LHCN-M2 (cell line): ENCODE measurements at places on chromosomes 4 and X.

GRCh38 chr4:43843501-43843900 is 605.1 kb downstream of the KCTD8 start:
- DNase-seq = no peak

DNA sequence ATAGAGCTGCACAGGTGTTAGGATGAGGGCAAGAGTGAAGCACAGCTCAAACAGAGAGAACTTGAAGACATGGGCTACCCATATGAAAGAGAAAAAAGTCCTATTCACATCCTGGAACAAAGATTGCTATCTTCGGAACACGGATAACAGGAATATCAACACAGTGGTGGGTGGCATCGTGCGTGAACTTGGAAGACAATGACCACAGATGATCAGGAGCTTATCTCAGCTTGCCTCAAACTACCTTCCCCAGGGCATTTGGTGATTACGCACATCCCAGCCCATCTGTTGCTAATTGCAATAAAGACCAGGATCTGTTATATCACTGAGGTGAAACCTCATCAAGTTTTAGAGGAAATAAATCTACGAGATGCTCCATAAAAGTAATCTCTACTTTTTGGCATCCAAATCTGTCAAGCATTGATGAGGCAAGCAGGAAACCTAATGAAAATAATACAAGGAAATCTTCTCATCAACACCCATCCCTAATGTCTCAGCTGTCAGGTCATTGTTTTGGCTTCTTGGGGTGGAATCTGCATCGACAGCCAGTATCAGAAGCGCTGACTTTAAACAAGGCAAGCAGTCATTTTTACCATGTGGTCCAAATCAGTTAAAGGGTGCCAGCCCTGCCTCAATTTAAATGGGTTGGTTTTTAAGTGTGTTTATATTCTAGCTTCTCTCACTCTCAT is 188.2 kb downstream of the SPCS3 start:
- no peak for DNase-seq

DNA sequence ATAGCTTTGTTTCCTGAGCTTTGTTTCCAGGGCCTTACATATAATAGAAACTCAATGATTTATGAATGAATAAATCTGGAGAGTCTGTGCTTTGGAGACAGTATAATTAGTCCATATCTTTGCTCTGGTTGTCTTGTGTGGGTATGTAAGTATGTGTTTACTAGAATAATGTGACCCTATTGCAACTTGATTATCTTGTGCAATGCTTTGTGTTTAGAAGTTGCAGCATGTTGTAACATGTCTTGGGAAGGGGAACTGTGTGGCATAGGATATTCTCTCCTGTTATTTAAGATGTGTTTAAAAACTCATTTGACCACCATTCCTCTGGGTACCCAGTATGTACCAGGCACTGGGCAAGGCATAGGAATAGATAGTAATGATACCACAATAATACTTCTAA is 6.1 kb downstream of the SPATA18 start:
- DNase-seq = no peak

DNA sequence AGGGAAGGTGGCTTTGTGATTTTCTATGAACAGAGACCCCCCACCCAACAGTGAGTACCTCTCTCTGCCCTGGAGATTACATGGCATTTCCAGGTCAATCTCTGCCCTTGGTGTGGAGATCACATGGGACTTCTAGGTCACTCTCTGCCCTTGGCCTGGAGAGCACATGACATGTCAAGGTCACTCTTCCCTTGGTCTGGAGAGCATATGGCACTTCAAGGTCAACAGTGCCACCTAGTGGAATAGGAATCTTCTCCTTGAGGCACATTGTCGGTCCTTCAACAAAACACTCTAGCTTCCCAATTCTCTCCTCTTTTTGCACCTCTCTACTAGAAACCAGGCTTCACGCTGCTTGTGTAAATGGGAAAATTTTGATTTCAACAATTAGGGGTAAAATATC is 66.2 kb upstream of the TACR3 start:
- DNase-seq = peak; percentile 40

- DNase-seq = no peak
These were observed 74.7 kb downstream of the REPS2 start for GRCh38 chrX:17020851-17021821.

DNA sequence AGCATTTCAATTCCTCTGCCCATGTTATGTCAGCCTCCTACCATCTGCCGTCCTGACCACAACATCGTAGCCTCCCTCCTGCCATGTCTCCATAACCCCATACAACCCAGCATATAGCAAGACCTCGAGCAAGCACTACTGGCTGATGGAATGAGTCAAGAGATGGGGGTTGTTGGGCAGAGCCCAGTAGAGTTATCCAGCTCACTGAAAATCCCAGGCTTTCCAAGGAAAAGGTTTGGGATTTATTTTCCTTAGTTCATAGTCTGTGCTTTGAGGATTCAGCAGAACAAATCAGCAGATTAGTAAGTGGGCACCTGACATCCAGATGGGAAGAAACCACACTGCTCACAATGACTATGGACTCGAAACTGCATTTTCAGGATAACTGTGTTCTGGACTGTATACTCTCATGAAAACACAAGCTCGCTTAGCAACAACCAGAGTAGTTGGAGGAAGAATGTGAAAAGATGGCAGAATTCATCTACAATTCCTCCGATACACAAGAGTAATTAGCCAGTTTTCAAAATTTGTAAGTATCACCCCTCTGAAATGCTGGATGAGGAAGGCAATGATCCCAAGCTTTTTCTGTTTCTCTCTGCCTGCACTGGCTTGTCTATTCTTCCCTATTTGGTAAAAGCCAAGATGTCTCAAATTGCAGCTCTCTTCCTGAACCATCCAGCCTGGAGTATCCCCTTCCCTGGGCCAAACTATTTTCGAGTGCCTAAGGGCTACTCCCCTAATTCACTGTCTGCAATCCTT is 186.2 kb upstream of the TBL1X start:
- DNase-seq = peak; percentile 10

DNA sequence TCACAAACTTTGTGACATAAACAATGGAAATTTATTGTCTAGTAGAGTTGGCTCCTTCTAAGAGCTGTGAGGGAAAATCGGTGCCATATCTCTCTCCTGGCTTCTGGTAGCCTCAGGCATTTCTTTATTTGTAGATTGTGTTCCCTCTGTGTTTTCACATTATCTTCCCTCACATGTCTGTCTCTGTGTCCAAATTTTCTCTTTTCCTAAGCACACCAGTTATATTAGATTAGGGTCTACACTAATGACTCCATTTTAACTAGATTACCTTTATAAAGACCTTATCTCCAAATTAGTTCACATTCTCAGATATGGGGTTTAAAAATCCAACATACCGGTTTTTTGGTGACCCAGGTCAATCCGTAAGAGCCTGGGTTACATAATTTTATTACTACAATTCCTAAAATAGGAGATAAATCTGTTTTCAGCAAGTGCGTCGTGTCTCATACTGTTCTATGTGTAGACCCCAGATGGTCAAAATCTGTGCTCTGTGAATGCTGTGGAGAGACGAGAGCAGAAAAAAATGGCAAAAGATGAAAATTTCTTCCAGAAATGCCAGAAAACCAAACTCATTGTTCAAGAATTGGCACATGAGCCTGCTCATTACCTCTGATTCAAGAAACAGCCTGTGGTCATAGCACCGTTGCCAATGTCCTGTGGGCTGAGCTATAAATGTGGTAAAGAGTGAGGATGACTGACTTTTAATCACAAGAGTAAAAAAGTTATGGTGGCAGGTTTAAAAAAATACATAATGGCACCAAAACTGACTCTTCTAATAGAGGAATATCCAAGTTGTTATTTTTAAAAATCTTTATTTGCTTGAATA is 574.7 kb downstream of the PCDH7 start:
- DNase-seq = no peak

- DNase-seq = peak; percentile 82
These were observed 13.5 kb downstream of the ASB11 start for GRCh38 chrX:15301924-15302323.

DNA sequence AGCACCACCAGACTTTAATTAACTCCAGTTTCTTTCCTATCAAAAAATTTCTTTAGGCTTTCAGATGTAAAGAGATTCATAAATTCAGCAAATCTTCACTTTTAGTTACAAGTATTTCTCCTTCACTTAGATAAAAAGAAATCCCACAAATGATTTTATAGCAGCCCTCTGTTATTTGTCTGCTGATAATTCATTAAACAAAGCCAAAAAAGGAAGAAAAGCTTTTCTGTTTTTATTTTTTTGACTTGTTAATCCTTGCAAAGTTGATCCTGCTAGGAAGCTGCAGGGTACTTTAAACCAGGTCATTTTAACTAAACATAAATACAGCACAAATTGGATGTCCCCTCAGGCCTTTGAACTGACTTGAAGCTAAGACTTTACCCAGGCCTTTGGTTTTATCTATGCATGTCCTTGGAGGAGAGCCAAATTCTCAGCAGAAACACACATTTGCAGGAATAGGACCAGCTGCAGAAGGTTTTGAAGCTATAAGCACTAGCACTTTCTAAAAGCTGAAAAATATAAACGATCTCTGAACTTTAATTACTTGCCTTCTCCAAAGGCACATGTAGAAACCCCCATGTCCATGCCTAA is 57.5 kb downstream of the PCDH18 start:
- DNase-seq = peak; percentile 39

- peak; percentile 9 for DNase-seq
These were observed 25.8 kb downstream of the OTUD6A start for GRCh38 chrX:70087857-70088630.

- no peak for DNase-seq
These were observed 6.9 kb upstream of the ARX start for GRCh38 chrX:25022499-25023325.

DNA sequence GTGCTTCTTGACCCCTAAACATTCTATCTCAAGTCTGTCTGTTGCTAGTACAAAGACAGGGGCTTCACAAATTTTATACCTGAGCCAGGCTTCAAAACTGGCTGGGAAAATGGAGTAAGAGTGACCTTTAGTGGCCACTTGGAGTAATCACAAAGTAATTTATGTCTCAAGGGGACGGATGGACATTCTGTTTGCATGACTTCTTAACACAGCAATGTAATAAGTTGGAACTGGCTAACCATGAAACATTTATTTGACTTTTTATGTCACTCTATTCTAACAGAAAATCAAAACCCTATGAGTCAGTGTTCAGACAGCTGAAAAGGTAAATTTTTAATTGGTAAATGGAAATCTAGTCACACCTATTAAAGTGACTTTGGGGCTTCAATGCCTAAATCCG is 600.6 kb downstream of the ANKRD50 start:
- DNase-seq = peak; percentile 85

DNA sequence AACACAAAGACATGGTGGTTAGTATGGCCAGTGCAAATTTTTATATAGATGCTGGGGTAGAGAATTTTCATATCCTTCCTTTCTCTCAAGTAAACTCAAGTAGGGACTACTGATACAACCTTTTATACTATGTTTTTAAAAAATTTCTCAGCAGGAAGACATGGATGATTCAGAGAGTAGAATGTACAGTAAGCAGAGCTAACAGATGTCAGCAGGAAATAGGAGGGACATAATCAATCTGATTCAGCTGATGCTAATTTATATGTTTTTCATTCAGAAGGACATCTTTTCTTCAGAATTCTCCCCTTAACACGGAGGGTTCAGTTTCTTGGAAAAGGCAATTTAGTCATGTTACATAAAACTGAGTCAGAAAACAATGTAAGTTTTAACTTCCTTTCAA is 95.4 kb downstream of the GRIA2 start:
- no peak for DNase-seq

DNA sequence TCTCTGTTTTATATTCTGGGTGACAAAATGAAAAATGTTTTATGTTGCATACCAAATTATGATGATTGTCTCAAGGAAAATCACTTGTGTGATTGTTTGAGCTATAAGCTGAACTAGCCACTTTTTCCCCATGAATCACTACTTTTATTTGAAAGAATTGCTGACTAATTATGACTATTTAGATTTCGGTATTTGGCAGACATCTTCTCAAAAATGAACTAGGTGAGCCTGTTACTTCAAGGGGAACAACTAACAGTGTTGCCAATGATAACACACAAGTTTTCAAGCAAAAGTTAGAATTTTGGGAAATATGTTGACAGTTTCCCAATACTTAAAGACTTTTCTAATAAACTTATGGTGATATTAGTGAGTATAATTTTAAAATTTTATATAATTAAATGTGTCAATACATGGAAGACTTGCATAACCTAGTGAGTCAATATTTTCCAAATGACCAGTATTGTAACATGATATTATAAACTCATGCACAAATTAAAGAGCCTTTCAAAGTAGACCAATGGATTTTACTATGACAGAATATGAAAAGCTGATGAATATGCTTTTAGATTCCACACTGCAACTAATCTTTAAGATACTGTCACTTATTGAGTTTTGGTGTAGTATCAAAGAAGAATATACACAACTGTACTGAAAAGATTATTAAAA is 187.7 kb upstream of the GATB start:
- peak; percentile 65 for DNase-seq

GRCh38 chr4:43244688-43245382 is 352.3 kb downstream of the GRXCR1 start:
- no peak for DNase-seq

GRCh38 chrX:9291629-9292028 is 173.2 kb upstream of the TBL1X start:
- DNase-seq = no peak

DNA sequence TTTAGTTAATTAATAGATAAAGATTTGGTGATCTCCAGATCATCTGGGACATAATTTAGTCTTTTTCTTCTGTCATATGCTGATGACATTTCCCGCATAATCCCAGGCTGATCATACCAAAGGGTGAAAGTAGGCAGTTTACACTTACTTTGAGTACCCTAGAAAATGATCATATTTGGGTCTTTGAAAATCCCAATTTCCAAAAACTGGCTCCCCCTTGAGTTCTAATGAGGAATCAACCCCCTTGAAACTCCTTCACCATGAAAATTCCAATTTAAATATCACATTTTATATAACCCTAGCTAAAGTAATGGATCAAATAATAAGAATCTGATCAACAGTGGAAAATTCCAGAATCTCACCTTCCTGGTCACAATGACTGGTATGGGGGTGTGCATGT is 223.4 kb downstream of the NAF1 start:
- no peak for DNase-seq

DNA sequence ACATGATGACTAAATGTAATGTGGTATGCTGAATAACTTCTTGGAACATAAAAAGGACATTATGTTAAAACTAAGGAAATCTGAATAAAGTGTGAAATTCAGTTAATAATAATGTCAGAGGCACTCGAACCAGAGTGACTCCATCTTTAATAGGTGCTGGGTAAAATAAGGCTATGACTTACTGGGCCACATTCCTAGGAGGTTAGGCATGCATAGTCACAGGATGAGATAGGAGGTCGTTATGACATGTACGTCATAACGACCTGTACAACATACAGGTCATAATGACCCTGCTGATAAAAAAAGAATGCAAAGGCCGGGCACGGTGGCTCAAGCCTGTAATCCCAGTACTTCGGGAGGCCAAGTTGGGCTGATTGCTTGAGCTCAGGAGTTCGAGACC is 28.9 kb upstream of the OPHN1 start:
- DNase-seq = no peak
